ENCODE measurements at places on chromosomes 4 and X. TPM values are rescaled to one million over a fixed set of nuclear protein-coding genes. Genes with fewer than 3 reads are reported as not detected.

DNA sequence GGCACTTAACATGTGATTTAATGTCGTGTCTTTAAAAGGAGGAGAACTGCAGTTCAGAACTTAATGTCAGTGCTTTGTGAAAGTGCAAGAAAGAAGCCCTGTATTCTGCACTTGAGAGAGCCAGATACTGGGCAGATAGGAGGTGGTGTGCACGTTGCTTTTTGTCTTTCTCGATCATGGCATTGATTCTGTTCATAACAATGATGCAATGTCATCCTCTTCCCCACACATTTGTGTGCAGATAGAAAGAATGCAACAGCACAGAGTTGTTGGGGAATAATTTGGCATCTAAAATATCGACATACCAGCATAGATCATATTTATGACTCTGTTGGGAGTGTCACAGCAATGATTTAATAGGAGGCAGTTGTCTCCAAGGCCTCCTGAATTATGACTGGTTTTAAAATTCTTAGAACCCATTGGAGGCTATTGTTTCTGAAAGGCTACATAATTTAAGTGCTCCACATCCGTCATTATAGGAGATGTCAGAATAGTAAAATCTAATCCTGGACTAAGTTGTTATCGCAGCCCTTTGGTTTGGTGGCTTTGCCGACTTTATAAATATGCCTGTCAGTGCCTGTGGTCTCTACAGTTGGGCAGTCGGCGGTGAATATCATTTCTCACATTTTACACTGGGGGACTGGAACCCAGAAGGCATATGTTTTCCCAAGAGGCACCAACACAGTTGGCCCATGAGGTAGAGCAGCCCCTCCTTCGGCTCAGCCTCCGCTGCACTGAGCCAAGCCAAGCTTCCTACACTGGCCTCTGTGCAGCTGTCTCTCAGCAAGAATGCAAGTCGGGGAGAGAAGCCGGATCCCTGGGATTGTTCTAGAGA is 124.9 kb downstream of the PTTG2 start:
- H3K4me1 ChIP-seq: peaks cover 4% of the 10 kb centered on the region
- H3K27ac ChIP-seq: no peak overlapping the region
- no peak for DNase-seq
- H3K36me3 ChIP-seq: peaks cover 10% of the 10 kb centered on the region
- no peaks in the 10 kb centered on the region for H3K27me3 ChIP-seq

- DNase-seq: no peak
- H3K36me3 ChIP-seq: no peaks in the 10 kb centered on the region
- no peaks in the 10 kb centered on the region for H3K27me3 ChIP-seq
- no peak overlapping the region for H3K4me3 ChIP-seq
- H3K4me1 ChIP-seq: no peaks in the 10 kb centered on the region
These were observed 11.6 kb upstream of the MAD2L1 start for GRCh38 chr4:120078216-120078615.

DNA sequence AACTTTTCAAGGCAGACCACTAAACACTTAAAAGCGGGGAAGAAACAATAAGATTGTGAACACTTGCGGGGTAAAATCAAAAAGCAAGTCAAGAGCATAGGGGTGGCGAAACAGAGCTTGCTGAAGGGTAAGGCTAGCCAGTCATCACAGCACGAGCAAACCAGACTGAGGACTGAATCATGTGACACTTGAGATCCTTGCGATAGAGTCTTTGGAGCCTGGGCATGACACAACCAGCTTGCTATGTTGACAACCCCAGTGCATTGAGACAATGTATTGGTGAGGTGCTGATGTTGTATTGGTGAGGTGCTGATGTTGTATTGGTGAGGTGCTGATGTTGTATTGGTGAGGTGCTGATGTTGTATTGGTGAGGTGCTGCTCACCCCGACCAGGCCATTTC is 72.3 kb downstream of the SLIT2 start:
- no peak for DNase-seq
- no peaks in the 10 kb centered on the region for H3K27me3 ChIP-seq
- H3K4me3 ChIP-seq: no peak overlapping the region
- H3K36me3 ChIP-seq: no peaks in the 10 kb centered on the region
- no peak overlapping the region for H3K27ac ChIP-seq

DNA sequence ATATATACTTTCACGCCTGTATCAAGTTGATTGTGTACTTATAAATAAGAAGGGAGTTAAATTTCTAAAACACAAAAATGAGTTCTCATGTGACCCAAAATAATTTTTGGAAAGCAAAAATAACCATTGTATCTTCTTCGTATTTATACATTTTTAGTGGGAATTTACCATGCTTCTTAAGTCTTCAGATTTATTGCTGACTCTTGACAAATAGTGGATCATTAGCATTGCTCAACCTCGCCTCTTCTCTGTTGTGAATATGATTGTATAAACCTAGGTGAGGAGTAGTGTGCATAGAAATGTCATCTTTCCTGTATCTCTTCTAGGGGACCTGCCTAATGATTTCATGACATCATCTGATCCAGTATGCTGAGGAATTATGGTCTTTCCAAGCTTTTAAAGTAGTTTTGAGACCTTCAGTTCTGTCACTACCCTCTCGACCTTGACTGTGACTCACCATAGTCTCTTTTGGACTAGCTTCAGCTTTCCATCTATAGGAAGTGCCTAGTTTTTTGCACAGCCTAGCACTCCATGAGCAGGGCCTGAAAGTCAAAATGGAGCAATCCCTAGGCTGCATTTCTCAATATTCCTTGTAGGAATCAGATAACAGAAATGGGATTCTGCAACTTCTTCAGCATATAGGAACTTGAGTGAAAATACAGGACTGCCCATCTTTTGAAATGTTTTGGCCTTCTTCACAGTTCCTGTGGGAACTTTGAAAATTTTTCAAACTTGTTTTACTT is 157.6 kb downstream of the ARX start:
- H3K27ac ChIP-seq: no peak overlapping the region
- no peak overlapping the region for H3K4me3 ChIP-seq
- H3K27me3 ChIP-seq: no peaks in the 10 kb centered on the region
- no peaks in the 10 kb centered on the region for H3K4me1 ChIP-seq

DNA sequence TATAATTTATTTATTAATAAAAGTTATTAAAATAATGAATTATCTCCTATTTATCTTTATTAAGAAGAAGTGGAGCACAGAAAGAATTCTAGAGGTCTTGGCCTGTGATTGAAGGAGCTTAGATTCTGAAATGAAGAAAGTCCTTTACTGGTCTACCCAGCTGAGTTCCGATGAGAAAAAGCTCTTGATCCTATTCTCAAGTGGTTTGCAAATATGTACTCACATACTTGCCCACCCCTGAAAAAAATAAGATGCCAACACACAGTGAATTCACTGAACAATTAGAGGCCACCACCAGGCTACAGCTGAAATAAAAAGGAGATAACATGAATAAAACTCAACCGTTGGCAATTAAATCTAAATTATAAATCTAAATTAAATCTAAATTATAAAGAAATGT is 253.4 kb downstream of the MAPK10 start:
- H3K4me3 ChIP-seq: no peak overlapping the region
- no peak for DNase-seq
- no peak overlapping the region for H3K27ac ChIP-seq
- no peaks in the 10 kb centered on the region for H3K27me3 ChIP-seq

GRCh38 chr4:8912089-8912455 is 40.4 kb upstream of the HMX1 start:
- DNase-seq: no peak
- H3K4me3 ChIP-seq: no peak overlapping the region
- H3K27ac ChIP-seq: no peak overlapping the region
- no peaks in the 10 kb centered on the region for H3K4me1 ChIP-seq

DNA sequence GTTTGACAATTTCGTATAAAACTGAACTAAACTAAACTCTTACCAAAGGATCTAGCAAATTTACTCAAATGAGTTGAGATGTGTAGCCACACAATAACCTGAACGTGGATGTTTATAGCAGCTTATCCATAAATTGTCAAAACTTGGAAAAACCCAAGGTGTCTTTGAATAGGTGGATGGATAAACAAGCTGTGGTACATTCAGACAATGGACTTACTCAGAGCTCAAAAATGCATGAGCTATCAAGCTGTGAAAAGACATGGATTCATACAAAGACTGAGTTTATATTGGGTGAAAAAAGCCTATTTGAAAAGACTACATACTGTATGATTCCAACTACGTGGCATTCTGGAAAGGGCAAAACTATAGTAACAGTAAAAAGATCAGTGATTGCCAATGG is 69.5 kb downstream of the LARP1B start:
- no peak for DNase-seq
- H3K27me3 ChIP-seq: no peaks in the 10 kb centered on the region
- H3K36me3 ChIP-seq: peaks cover 15% of the 10 kb centered on the region
- no peak overlapping the region for H3K27ac ChIP-seq

DNA sequence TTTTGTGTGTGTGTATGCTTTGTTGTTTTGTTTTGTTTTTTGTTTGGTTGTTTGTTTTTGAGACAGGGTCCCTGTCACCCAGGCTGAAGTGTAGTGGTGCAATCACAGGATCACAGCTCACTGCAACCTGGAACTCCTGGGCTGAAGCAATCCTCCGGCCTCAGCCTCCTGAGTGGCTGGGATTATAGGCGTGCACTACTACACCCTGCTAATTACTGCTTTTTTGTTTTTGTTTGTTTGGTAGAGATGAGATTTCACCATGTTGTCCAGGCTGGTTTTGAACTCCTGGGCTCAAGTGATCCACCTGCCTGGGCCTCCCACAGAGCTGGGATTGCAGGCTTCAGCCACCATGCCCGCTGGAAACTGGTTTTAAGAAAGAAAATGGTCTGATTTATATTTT is 44.7 kb upstream of the ARHGAP24 start:
- no peak for DNase-seq
- no peaks in the 10 kb centered on the region for H3K36me3 ChIP-seq
- H3K27me3 ChIP-seq: no peaks in the 10 kb centered on the region
- no peak overlapping the region for H3K27ac ChIP-seq
- H3K4me3 ChIP-seq: no peak overlapping the region

Gene CWH43
- not detected for total RNA-seq

Data from activated CD8-positive, alpha-beta T cell treated with anti-CD3 and anti-CD28 coated beads for 36 hours (primary cell).